MG63 (cell line): ENCODE measurements at places on chromosomes 1 and 21. TPM values are rescaled to one million over a fixed set of nuclear protein-coding genes. Genes with fewer than 3 reads are reported as not detected.

The FCRL5 gene
- total RNA-seq = not detected in 2 replicates

The PTPN22 gene
- total RNA-seq = not detected in 2 replicates

The CCDC30 gene
- total RNA-seq = 0.56 TPM in 1 of 2 replicates, not detected in the other

GRCh38 chr21:17660862-17661261 lies 48.2 kb upstream of the BTG3 start:
- no peak for DNase-seq

GRCh38 chr1:98289311-98289710 lies 368.5 kb upstream of the DPYD start:
- DNase-seq = no peak

DNA sequence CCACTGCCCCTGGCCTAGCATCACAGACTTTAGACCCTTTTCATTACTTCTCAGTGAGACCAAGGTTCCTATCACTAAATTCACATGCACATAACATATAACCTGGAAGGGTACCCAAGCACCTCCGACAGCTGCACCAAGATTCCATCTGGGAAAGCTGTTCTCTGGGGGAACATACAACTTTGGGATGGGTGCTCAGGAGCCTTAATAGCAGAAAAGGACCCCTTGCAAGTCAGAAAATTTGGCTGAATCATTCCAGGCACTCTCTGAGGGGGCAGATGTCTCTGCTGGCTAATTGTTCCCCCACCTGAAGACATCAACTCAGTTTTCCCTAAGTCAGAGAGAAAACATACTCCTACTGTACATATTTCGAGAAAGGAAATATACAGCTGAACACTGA lies 41.3 kb upstream of the PSEN2 start:
- DNase-seq = no peak

DNA sequence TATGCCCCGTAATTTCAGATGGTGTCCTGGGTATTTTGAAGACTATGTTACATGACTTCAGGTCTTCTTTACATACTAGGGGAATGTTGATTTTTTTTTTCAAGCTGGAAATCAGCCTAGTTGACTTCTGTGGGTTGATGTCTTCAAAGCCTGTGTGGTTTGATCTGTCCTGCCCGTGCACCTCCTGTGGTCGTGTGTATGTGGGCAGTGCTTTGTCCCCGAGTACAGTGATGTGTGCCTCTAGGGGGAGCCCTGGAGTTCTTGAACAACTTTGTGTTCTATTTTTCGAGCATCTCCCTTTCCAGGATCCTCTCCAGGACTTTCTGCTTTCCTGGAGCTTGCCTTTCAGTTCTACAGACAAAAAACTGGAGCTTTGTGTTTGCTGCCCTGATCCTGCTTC lies 28.9 kb downstream of the OBSCN start:
- peak; percentile 21 for DNase-seq

- DNase-seq = peak; percentile 87
Measured at GRCh38 chr1:149888247-149888998, 10.9 kb upstream of the BOLA1 start.

GRCh38 chr1:44543064-44543744 lies 131.1 kb downstream of the TMEM53 start:
- DNase-seq = no peak

- no peak for DNase-seq
Measured at GRCh38 chr1:218778257-218779126, 395.2 kb upstream of the LYPLAL1 start.

GRCh38 chr1:198880397-198880796 lies 241.6 kb downstream of the PTPRC start:
- peak; percentile 25 for DNase-seq
